ENCODE measurements at places on chromosomes 16 and 17.

- no peak overlapping the region for H3K27ac ChIP-seq
- no peak for DNase-seq
- H3K27me3 ChIP-seq, result no peaks in the 10 kb centered on the region
- H3K4me3 ChIP-seq, result no peak overlapping the region
- no peaks in the 10 kb centered on the region for H3K36me3 ChIP-seq
- peaks cover 7% of the 10 kb centered on the region for H3K4me1 ChIP-seq
These were observed 57.5 kb upstream of the TOB1 start for GRCh38 chr17:50923611-50924010.

DNA sequence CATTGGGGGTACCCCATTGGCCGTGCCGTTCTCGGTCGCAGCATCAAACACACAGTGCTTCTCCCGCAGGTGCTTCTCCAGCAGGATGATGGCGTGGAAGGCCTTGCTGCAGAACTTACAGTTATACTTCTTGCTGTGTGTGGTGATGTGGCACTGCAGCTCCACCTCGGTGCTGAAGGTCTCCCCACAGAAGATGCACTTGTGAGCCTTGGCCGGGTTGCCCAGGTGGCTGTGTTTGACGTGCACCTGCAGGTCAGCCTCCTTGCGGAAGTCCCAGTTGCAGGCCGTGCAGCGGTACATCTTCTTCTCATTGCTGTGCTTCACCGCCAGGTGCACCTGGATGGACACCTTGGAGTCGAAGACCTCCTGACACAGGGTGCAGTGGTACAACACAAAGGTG lies 219.3 kb downstream of the ZNF423 start:
- no peaks in the 10 kb centered on the region for H3K36me3 ChIP-seq
- DNase-seq, result no peak
- no peak overlapping the region for H3K4me3 ChIP-seq
- H3K4me1 ChIP-seq, result peaks cover 17% of the 10 kb centered on the region
- H3K27me3 ChIP-seq, result no peaks in the 10 kb centered on the region

- no peak overlapping the region for H3K27ac ChIP-seq
- no peaks in the 10 kb centered on the region for H3K36me3 ChIP-seq
- no peak overlapping the region for H3K4me3 ChIP-seq
- peak; percentile 44 for DNase-seq
- H3K4me1 ChIP-seq, result peaks cover 12% of the 10 kb centered on the region
These were observed 42.3 kb downstream of the FZD2 start for GRCh38 chr17:44599298-44600175.

GRCh38 chr16:15041271-15042004 lies 14.4 kb downstream of the NTAN1 start:
- no peak overlapping the region for H3K27ac ChIP-seq
- H3K4me3 ChIP-seq, result no peak overlapping the region
- peaks cover 20% of the 10 kb centered on the region for H3K36me3 ChIP-seq
- no peaks in the 10 kb centered on the region for H3K4me1 ChIP-seq

DNA sequence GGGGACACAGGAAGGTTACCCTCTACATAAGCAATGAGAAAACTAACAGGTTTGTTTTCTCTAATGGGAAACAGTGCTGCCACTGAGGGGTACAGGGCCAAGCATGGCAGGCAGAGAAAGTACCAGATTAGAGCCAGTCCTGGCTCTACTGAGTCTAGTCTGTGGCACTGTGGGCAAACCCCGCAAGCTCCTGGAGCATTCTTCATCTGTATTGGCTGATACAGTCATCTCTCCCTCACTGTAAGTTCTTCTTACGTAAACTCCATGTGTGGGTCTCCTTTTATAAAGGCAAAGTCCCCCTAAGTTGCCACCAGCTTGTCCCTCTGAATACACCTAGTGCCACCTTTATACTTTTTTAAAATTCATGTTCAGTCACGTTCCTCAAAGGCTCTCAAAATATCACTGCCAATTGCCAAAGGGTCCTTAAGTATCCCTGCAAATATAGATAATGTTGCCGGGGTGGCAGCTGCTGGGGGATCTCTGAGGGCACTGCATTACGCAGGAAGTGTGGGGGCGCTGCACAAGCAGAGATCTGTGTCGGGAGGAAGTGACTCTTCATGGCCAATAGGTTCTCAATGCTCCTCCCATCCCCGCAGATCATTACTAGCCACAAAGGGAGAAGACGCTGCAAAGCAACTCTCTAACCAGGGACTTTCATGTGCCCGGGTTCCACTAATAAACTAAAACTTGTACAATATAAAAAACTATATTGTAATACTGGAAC lies 18.8 kb downstream of the XPO6 start:
- DNase-seq, result no peak
- no peak overlapping the region for H3K4me3 ChIP-seq
- peaks cover 42% of the 10 kb centered on the region for H3K4me1 ChIP-seq

DNA sequence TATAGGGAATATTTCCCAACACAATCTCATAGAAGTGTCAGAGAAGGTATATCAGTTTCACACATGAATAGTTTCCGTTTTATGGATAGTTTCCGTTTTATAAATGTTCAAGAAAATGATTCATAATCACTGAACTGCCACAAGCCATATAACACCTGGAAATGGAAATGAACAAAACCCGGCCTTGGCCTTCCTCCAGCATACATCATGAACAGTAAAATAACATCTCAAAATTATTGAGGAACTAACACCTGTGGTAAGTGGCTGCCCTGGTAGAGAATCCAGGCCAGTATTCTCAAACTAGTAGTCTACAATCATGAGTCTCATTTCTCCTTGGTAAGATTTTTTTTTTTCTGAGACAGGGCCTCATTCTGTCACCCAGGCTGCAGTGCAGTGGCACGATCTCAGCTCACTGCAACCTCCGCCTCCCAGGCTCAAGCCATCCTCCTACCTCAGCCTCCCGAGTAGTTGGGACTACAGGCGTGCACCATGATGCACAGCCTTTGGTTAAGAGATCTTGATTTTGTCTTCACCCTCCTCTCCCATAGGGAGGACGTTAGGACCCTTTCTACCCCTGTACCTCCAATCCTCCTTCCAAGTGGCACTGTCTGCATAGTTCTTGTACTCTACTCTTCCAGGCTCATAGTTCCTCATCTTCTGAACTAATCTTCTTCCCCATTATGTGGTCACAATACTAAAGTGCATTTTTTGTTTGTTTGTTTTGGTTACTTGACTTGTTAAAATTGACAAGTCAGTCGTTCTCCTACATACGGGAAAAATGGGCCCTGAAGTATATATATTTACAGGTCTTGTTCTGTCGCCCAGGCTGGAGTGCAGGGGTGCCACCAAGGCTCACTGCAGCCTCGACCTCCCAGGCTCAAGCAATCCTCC lies 15.0 kb upstream of the RGS9 start:
- DNase-seq, result no peak
- H3K36me3 ChIP-seq, result no peaks in the 10 kb centered on the region
- 0 out of 2 replicates have a peak, but pooled peaks cover 4% of the 10 kb centered on the region for H3K27me3 ChIP-seq

GRCh38 chr17:7004398-7005253 lies 7.8 kb upstream of the RNASEK start:
- H3K36me3 ChIP-seq, result no peaks in the 10 kb centered on the region
- no peak overlapping the region for H3K4me3 ChIP-seq
- no peaks in the 10 kb centered on the region for H3K4me1 ChIP-seq
- DNase-seq, result peak; percentile 87
- H3K27ac ChIP-seq, result no peak overlapping the region

DNA sequence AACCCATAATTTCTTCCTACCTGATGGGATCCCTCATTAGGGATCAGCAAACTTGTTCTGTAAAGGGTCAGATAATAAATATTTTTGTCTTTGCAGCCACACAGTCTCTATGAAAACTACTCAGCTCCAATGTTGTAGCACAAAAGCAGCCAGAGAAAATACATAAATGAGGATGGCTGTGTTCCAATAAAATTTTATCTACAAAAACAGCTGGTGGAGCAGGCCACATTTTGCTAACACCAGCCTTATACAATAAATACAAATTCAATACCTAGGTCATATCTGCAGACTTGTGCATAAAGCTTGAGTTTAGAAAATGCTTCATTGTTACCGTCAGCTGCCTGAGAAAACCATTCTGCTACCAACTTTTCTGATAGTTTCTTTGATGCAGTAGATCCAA lies 38.4 kb upstream of the INTS2 start:
- H3K4me1 ChIP-seq, result no peaks in the 10 kb centered on the region
- DNase-seq, result no peak
- peaks cover 49% of the 10 kb centered on the region for H3K36me3 ChIP-seq
- peak overlapping the region; percentile 53 for H3K27ac ChIP-seq
- no peaks in the 10 kb centered on the region for H3K27me3 ChIP-seq
- H3K4me3 ChIP-seq, result no peak overlapping the region

GRCh38 chr16:52491216-52491615 lies 55.7 kb downstream of the TOX3 start:
- H3K4me3 ChIP-seq, result no peak overlapping the region
- peak; percentile 20 for DNase-seq

DNA sequence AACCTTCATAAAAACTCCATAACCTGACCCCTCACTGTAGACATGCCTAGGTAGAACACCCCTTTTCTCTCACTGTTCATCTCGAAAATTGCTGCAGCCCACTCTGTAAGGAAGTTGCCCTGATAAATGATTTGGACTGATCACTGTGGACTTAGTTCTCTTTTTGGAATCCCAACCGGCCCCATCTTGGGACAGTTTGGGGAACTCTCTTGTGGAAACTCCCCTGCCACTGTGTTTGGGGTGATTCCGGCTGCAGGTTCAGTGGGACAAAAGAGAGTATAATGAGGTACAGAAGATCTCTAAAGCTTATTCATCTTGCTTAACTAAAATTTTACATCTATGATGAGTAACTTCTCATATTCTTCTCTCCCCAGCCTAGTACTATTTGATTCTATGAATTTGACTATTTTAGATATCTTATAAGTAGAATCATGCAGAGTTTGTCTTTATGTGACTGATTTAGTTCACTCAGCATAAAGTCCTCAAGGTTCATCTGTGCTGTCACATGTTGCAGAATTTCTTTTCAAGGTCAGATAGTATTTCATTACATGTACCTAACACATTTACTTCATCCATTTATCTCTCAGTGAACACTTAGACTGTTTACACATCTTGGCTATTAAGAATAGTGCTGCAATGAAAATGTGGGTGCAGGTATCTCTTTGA lies 84.9 kb downstream of the ABCA8 start:
- H3K4me3 ChIP-seq, result no peak overlapping the region
- H3K27ac ChIP-seq, result no peak overlapping the region
- DNase-seq, result no peak
- no peaks in the 10 kb centered on the region for H3K4me1 ChIP-seq

- no peak for DNase-seq
- no peaks in the 10 kb centered on the region for H3K36me3 ChIP-seq
- no peak overlapping the region for H3K27ac ChIP-seq
- H3K4me3 ChIP-seq, result no peak overlapping the region
These were observed 8.5 kb downstream of the SSTR5 start for GRCh38 chr16:1080801-1081733.

DNA sequence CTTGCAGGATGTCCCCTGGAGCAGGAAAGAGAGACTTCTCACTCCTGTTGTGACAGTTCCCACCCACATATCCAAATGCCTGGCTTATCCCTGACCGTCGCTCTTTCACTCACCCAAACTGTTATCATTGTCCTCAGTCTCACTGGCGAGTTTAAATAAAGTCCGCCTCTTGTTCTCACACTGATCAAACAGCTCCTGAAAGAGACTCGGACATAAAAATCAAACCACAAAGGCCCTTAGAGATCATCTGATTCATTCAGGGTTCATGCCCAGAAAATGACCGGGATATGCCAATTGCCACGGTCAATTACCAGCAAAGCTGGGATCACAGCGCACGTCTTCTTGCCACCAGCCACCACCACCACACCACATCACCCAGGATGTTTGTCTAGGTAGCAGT lies 19.9 kb downstream of the GGA3 start:
- no peak overlapping the region for H3K27ac ChIP-seq
- H3K36me3 ChIP-seq, result peaks cover 14% of the 10 kb centered on the region
- H3K4me3 ChIP-seq, result no peak overlapping the region
- H3K4me1 ChIP-seq, result no peaks in the 10 kb centered on the region
- H3K27me3 ChIP-seq, result no peaks in the 10 kb centered on the region

- H3K4me1 ChIP-seq, result no peaks in the 10 kb centered on the region
- no peak for DNase-seq
- no peaks in the 10 kb centered on the region for H3K27me3 ChIP-seq
- H3K27ac ChIP-seq, result no peak overlapping the region
These were observed 25.8 kb downstream of the PEMT start for GRCh38 chr17:17565471-17566339.

- no peak overlapping the region for H3K4me3 ChIP-seq
- H3K27ac ChIP-seq, result no peak overlapping the region
- no peaks in the 10 kb centered on the region for H3K27me3 ChIP-seq
These were observed 214.2 kb upstream of the TNRC6C start for GRCh38 chr17:77744066-77744988.

Data from GM23338 (cell line).